ENCODE measurements at places on chromosomes 5 and 9.

- DNase-seq: no peak
These were observed 24.0 kb downstream of the GLRX start for GRCh38 chr5:95798545-95798944.

DNA sequence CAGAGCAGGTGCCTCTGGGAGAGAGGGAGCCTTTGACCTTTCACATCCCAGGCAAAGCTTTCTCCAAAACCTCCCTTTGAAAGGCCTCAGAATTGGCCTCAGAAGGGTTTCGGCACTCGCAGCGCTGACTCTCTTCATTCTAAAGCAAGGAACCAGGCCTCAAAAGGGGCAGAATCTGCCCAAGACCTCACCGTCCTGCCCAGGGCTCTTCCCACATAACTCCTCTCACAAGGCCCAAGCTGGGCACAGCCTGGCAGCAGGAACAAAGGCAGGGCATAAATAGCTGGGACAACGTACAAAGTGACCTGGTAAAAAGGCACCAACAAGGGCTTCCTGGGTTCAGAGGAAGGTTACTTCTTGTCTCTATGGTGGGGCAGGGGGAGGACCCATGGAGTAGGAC, 166.3 kb upstream of the FSTL4 start:
- DNase-seq: no peak

DNA sequence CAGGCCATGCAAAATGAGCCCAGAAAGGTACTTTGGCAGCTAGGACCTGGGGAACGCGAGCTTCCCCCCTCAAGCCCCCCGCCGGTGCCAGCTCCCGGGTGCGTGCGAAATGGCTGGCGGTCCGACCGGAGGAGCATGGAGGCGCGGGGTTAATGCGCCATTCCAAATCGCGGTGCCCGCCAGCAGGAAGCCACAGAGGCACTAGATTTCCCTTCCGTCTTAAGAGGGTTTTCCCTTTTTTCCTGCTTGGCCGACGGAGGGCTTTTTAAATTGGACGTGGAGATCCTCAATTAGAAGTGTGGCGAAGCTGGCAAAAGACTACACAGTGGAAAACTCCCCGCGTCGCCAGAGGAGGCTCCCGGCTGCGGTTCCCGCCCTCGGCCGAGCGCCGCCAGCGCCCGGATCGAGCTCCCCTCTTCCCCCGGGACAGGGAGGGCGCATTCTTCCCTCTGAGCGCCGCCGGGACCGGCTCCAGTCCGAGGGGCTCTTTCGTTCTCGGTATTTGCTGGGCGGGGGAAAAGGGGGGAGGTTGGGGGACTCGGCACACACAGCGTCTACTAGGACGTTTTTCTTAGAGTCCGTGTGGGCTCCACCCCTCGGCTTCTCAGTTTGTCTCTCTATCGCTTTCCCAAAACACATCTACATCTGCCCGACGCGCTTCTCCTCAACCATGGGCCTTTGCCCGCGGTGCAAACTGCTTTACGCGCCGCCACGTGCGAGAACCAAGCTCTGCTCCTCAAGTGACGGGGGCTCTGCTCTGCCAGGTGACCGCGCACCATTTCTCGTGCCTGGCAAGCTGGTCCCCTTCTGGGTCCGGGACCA, 3.0 kb downstream of the GDNF start:
- DNase-seq: no peak

DNA sequence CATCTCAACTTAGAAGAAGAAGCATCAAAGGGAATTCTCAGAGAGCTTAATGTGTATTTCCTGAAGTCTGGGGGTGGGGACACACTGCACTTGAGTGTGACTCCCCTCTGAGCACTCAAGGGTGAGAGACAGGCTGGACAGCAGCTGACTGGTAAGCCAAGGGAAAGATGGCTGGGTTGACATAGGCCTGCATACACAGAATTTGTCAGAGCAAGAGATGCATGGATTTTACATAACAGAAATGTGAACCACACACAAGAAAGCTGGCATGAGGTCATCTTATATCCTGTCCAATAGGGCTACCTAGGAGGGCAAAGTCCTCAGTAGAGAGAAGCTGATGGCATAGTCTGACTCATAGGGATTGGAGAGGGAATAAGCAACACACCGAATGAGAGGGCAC, 114.3 kb upstream of the EPB41L4A start:
- DNase-seq: no peak

GRCh38 chr5:16903480-16904300, 32.4 kb downstream of the MYO10 start:
- no peak for DNase-seq

GRCh38 chr9:14563902-14564624, 129.2 kb downstream of the ZDHHC21 start:
- DNase-seq: no peak

DNA sequence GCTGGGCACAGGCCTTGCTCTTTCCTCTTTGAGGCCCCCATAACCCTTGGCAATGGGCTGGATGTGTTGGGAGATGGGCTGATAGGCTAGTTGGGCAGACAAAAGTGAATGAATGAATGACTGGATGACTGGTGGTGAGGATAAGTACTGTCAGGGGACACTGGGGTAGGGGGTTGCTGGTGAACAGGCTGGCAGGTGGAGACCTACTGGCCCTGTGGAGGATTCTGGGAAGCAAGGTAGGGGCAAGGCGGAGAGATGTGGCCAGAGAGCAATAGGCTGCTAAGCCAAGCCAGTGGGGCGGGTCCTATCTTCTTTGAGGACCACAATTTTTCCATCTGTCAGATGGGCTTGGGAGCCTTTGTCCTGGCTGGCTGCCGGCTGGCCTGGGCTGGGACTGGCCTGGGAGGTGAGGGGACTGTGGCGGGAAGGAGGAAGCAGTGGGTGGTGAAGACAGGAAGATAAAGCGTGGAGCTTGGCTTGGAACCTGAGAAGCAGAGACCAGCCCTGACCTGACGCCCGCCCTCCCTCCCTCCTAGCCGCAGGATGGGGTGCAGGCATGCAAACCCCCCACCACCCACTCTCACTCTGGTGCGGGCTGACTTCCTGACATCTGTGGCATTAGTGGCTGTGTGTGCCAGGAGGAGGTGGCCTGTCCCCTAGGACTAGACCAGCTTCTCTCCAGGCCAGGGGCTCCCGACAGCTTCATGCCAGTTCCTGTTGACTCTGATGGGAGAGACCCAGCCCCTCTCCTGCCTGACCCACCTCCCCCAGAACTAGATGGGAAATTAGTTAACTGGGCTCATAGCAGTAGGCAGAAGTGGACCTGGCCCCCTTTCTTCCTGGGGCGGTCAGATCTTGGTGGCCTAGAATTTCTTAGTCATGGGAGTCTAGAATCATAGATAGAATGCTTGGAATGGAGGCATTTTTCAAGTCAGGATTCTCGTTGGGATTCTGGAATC, 9.5 kb downstream of the CXXC5 start:
- no peak for DNase-seq

Measured in AG09319 (cell line).